Aorta (tissue), 5 donors: ENCODE measurements at places on chromosomes 4 and X. TPM values are rescaled to one million over a fixed set of nuclear protein-coding genes. Genes with fewer than 3 reads are reported as not detected.

Gene CRMP1
- 2.0 TPM for total RNA-seq

Gene USP27X
- 3.9 TPM for total RNA-seq

Gene TRAPPC11
- 31.9 TPM for total RNA-seq

Gene MAGEE2
- not detected for total RNA-seq

Gene COL25A1
- 2.2 TPM for total RNA-seq

Gene FIP1L1
- total RNA-seq, result 42.6 TPM

Gene TREX2
- 4.5 TPM for total RNA-seq

Gene CTAG1A
- not detected for total RNA-seq

Gene TEX11
- total RNA-seq, result not detected

GRCh38 chr4:1846580-1846979 lies 9.4 kb downstream of the LETM1 start:
- no peak overlapping the region for H3K27ac ChIP-seq
- H3K4me3 ChIP-seq, result no peak overlapping the region
- peaks cover 2% of the 10 kb centered on the region for H3K36me3 ChIP-seq

DNA sequence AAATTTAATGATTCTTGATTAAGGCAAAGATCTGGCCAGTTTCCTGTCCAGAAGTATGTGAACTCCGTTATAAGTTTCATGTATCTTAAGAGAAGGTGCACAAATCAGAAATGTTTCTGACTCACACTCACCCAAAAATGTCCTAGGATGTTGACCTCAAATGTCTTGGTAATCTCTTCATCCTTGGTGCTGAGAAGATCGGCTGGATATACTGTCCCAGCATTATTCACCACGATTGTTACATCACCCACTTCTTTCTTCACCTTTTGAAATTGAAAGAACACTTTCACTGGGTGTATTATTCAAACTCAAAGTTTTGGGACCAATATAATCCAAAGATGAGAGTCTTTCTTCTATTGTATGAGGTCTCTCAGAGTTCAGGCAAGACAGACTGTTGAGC lies 5.7 kb downstream of the HSD17B13 start:
- H3K27ac ChIP-seq, result no peak overlapping the region
- H3K4me3 ChIP-seq, result no peak overlapping the region
- H3K36me3 ChIP-seq, result no peaks in the 10 kb centered on the region

GRCh38 chr4:104879367-104879766 lies 267.3 kb upstream of the TET2 start:
- no peaks in the 10 kb centered on the region for H3K36me3 ChIP-seq
- H3K27ac ChIP-seq, result no peak overlapping the region
- H3K27me3 ChIP-seq, result no peaks in the 10 kb centered on the region
- no peaks in the 10 kb centered on the region for H3K4me1 ChIP-seq
- DNase-seq, result no peak

DNA sequence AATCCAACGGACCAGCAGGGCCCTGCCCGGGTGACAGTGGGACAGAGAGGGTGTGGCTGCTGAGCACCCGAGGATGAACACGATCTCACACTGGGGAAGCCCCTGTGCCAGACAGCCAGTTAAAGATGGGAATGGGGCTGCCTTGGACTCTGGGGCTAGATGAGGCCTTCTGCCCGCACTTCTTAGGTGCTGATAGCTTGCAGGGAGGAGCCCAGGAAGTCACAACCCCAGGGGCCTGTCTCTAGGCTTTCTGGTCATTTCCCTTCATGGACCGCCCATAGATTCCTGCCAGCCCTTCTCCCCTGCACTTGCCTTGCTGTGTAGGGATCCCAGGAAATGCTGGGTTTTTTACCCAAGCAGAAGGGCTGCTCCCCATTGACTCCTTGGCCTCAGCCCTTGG lies 6.2 kb downstream of the ZNF275 start:
- H3K36me3 ChIP-seq, result no peaks in the 10 kb centered on the region
- no peaks in the 10 kb centered on the region for H3K27me3 ChIP-seq
- no peak for DNase-seq
- H3K4me1 ChIP-seq, result no peaks in the 10 kb centered on the region

DNA sequence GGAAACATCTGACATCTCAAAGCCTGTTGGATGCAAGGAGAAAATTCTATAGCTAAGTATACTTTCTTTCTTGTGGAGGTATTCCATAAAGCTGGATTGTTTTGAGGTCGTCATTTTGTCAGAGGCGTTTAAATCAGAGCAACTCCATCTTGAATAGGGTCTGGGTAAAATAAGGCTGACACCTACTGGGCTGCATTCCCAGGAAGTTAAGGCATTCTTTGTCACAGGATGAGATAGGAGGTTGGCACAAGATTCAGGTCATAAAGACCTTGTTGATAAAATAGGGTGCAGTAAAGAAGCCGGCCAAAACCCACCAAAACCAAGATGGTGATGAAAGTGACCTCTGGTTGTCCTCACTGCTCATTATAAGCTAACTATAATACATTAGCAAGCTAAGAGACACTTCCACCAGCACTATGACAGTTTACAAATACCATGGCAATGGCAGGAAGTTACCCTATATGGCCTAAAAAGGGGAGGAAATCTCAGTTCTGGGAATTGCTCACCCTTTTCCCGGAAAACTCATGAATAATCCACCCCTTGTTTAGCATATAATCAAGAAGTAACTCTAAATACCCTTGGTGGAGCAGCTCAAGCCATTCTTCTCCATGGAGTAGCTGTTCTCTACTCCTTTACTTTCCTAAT lies 11.9 kb downstream of the HSD17B13 start:
- no peaks in the 10 kb centered on the region for H3K27me3 ChIP-seq
- H3K36me3 ChIP-seq, result no peaks in the 10 kb centered on the region
- H3K4me1 ChIP-seq, result no peaks in the 10 kb centered on the region
- DNase-seq, result no peak
- H3K4me3 ChIP-seq, result no peak overlapping the region
- H3K27ac ChIP-seq, result no peak overlapping the region

DNA sequence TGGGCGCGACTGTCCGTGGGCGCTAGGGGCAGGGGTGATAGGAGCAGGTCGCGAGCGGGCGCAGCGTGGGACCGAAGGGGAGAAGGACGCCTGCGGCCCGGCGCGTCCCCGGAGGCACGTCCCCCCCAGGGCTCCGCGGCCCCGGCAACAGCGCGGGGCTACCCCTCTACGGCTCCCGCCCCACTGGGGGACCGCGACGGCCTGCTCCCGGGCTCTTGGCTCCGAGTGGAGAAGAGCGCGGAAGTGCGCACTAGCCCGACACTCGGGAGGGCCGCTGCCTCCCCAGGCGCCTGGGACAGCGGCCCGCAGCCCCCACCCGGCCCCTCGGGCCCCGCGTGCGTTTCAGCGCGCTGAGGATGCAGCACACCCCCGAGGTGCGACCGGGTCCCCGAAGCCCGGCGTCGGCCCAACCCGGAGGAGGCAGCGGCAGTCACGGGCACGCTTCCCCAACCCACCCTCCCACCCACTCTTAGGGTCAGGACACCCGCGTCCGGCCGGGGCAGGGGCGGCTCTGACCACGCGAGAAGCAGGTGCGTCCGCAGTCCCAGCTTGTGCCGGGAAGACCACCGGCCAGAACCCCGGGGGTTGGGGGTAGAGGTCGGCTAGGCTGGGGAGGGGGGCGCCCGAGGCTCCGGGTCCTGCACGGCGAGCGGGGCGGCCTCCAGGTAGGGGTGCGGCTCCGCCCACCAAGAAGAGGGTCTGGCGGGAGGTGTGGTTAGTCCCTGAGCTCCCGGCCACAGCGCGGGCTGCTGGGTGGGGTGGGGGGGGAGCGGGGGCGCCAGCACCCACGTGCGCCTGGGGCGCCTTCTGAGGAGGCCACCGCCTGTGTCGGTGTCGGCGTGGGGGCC lies 18.5 kb upstream of the NAT8L start:
- H3K27me3 ChIP-seq, result no peaks in the 10 kb centered on the region
- H3K27ac ChIP-seq, result no peak overlapping the region
- H3K36me3 ChIP-seq, result no peaks in the 10 kb centered on the region
- no peak for DNase-seq
- no peaks in the 10 kb centered on the region for H3K4me1 ChIP-seq

GRCh38 chrX:45622538-45622937 lies 421.9 kb upstream of the DIPK2B start:
- H3K4me3 ChIP-seq, result no peak overlapping the region
- DNase-seq, result no peak
- no peaks in the 10 kb centered on the region for H3K36me3 ChIP-seq
- no peaks in the 10 kb centered on the region for H3K27me3 ChIP-seq

DNA sequence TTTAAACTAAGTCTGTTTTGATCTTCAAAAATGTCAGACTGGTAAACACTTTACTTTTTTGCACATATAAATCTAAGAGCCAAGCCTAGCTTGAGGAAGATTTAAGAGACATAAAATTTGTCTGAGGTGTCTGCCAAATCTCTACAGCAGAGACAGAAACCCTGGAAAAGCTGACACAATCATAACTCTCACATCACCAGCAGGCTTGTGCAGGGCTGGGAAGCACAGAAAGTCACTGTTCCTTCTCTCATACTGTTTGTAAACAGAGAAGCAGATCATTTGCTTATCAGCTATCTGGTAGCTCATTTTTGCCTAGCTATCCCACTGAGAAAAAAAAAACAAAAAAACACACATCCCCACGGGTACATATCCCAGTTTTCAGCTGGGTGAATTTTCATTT lies 7.0 kb downstream of the ENOX2 start:
- H3K4me1 ChIP-seq, result peaks cover 2% of the 10 kb centered on the region
- no peak for DNase-seq
- H3K27ac ChIP-seq, result no peak overlapping the region
- H3K36me3 ChIP-seq, result no peaks in the 10 kb centered on the region

GRCh38 chrX:20378233-20378920 lies 111.7 kb upstream of the RPS6KA3 start:
- H3K4me1 ChIP-seq, result no peaks in the 10 kb centered on the region
- no peaks in the 10 kb centered on the region for H3K27me3 ChIP-seq
- no peak overlapping the region for H3K4me3 ChIP-seq
- no peak overlapping the region for H3K27ac ChIP-seq
- no peaks in the 10 kb centered on the region for H3K36me3 ChIP-seq
- no peak for DNase-seq

DNA sequence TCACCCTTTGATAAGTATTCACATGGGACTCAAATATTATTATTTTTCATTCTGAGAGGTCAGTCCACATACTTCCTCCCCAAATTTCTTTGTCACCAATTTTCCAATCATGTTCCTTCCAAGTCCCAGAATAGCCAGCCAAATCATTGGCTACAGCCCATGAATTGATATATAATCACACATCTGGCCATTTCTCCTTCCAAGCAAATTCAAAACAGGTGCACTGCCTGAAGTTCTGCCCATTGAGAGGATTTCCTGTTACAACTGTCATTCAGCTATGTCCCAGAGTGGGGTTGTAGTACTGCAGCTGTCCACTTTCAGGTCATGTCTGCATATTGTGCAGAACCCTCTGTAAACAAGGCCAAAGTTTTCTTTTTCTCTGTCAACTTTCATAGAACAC lies 347.8 kb downstream of the GRID2 start:
- no peak overlapping the region for H3K27ac ChIP-seq
- no peaks in the 10 kb centered on the region for H3K27me3 ChIP-seq
- no peak for DNase-seq
- no peaks in the 10 kb centered on the region for H3K4me1 ChIP-seq

DNA sequence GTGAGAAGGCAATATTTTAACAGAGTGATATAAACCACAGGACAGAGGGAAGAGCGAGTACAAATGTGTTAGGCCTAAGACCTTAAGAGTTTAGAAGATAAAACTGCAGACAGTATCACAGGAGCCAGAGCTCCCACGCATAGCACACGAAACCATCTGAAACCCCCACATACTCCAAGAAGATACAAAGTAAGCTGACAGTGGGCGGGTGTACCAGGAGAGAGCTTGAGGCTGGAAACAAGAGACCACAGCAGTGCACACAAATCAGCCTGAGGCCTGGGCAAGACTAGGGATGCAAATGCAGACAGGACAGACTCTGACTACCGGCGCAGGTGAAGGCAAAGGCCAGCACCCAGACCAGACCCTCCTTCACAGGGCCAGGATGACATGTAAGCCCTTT lies 54.1 kb upstream of the ARHGAP24 start:
- no peak for DNase-seq
- no peaks in the 10 kb centered on the region for H3K27me3 ChIP-seq

DNA sequence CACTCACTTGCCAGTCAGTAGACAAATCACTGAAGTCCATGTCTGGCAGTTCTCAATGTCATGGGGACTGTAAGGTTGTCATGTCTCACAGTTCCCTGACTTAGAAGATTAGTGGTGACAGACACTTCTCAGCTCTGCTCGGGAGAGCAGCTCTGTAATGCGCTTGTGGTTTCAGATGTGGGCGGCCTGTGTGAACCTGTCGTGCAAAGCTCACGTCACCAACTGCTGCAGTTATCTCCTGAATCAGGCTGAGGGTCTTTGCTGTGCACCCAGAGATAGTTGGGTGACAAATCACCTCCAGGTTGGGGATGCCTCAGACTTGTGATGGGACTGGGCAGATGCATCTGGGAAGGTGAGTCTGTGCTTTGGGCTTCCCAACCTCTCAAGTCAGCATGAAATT lies at the start of gene IL9R:
IL9R (plus strand) TSS at position 261 of the 400 bp plus-strand sequence; CDS start at position 325, 64 bp downstream.
- no peak within 1 kb of the TSS for H3K4me3 ChIP-seq
- no peak for DNase-seq
- H3K27me3 ChIP-seq, result no peaks in the 10 kb centered on the region
- no peaks in the 10 kb centered on the region for H3K4me1 ChIP-seq
- H3K27ac ChIP-seq, result no peak within 1 kb of the TSS

GRCh38 chr4:121633653-121634052 lies 63.1 kb downstream of the ANXA5 start:
- no peak overlapping the region for H3K4me3 ChIP-seq
- no peak overlapping the region for H3K27ac ChIP-seq
- no peaks in the 10 kb centered on the region for H3K4me1 ChIP-seq
- no peaks in the 10 kb centered on the region for H3K36me3 ChIP-seq

- H3K36me3 ChIP-seq, result no peaks in the 10 kb centered on the region
- no peak overlapping the region for H3K27ac ChIP-seq
- H3K4me1 ChIP-seq, result no peaks in the 10 kb centered on the region
- H3K4me3 ChIP-seq, result no peak overlapping the region
- no peak for DNase-seq
Observed at GRCh38 chrX:64642482-64642881, 247.2 kb upstream of the MTMR8 start.

GRCh38 chrX:13761606-13762414 lies 27.3 kb downstream of the OFD1 start:
- no peak overlapping the region for H3K27ac ChIP-seq
- H3K4me1 ChIP-seq, result peaks cover 2% of the 10 kb centered on the region
- H3K36me3 ChIP-seq, result peaks cover 2% of the 10 kb centered on the region
- no peak for DNase-seq
- H3K4me3 ChIP-seq, result no peak overlapping the region

DNA sequence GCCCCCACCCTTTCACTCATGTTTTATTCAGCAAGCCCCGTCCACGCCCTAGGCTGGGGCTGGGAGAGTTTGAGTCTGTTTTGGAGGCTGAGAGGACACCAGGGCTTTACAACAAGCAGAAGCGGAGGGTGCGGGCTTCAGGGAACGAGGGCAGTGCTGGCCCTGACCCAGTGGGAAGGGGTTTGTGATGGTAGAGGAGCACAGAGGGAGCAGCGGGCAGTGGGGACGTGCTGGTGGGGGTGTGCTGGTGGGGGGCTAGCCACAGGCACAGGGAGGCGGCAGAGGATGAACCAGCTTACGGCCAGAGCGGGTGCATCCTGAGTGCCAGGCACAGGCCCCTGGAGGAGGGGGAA lies 26.4 kb downstream of the NSG1 start:
- no peak for DNase-seq
- no peaks in the 10 kb centered on the region for H3K36me3 ChIP-seq
- H3K27ac ChIP-seq, result no peak overlapping the region
- H3K4me1 ChIP-seq, result no peaks in the 10 kb centered on the region
- H3K27me3 ChIP-seq, result no peaks in the 10 kb centered on the region

GRCh38 chrX:56248492-56248891 lies 16.3 kb downstream of the KLF8 start:
- H3K36me3 ChIP-seq, result no peaks in the 10 kb centered on the region
- H3K27me3 ChIP-seq, result no peaks in the 10 kb centered on the region
- no peak overlapping the region for H3K4me3 ChIP-seq
- no peaks in the 10 kb centered on the region for H3K4me1 ChIP-seq
- DNase-seq, result peak; percentile 47
- H3K27ac ChIP-seq, result no peak overlapping the region
